ENCODE measurements at places on chromosomes 6 and 20. TPM values are rescaled to one million over a fixed set of nuclear protein-coding genes. Genes with fewer than 3 reads are reported as not detected.
A peak's percentile ranks its signal among the peaks of the same experiment; 100 is the strongest.

DNA sequence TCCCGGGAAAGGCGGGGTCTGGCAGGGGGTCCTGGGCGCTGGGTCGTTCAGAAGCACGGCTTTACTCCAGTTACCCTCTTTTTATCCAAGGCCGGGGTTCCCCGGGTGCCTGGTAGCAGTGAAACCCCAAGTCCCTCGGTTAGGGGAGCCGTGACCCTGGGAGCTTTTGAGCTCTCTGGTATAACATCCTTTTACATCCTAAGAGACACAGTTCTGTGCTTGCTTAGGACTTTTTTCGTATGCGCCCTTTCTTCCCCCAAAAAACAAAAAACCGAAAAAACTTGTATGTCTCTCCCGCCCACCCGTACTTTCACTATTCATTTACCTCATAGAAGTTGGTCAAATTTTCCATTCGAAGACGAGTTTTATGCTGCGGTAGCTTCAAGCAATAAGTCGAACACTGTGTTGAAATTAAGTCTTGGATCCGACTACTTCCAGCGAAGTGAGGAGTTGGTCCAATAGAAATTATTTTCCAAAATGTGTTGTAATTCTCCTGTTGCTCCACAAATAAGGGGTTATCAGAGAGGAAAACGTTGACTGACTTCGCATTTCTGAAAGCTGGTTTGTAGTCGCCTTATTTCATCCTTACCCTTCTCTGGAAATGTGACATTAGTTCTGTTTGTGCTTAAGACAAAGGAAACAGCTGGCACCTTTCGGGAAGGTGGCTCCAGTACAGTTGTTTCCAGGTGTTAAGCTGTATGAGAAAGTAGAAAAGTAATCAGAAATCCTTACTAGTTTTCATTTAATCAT is 816 bp upstream of the MAN1A1 start:
- peak; percentile 15 for DNase-seq

DNA sequence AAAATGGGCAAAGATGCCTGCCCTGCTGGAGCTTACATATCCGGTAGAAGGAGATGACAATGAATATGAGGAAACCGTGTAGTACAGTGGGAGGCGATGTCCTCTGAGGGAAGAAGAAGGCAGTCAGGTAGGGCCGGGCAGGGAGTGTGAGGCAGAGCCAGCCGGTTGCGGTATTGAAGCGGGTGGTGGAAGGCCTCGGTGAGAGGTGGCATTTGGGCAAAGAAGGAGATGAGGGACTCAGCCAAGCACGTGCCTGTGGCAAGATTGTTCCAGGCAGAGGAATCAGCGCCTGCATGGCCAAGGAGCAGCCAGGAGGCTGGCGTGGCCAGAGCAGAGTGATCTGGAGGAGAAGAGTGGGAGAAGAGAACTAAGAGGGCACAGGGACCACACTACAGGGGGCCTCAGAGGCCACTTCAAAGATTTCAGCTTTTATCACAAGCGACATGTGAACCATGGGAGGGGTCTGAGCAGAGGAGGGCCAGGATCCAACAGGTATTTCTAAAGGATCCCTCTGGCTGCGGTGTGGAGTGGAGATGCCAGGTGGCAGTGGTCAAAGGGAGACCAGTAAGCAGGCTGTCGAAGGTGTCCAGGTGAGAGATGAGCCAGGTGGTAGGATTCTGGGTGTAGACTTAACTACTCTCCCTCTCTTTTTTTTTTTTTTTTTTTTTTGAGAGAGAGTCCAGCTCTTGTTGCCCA is 13.8 kb downstream of the MDFI start:
- no peak for DNase-seq

DNA sequence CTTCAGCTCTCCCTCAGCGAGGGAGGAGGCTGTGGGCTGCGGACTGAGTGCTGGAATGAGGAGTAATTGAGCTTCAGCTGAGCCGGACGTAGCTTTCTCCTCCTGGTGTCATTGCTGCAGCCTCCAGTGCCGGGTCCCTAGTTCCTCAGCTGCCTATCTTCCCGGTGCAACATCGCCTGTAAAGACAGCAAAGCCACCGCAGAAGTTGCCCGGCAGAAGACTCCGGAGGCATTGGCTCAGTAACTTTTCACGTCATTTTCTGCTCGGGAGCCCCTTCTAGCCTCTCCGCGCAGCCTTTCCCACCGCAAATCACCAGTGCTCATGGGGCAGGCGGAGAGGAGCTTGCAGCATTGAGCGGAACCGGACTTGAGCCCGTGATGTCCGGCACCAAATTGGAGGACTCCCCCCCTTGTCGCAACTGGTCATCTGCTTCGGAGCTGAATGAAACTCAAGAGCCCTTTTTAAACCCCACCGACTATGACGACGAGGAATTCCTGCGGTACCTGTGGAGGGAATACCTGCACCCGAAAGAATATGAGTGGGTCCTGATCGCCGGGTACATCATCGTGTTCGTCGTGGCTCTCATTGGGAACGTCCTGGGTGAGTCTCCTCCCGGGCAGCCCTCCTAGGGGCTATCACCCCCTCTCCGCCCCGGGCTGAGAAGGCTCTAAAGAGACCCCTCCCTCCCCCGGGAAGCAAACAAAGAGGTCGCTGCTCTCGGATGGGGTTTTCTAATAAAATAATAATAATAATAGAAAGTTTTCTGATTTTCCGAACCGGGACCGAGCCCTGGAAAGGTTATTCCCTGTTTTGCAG is at the start of gene HCRTR2:
Gene HCRTR2 (plus strand): TSS at position 305 of the 816 bp plus-strand sequence. CDS start 73 bp downstream, at position 378.
- peak; percentile 2 for DNase-seq

DNA sequence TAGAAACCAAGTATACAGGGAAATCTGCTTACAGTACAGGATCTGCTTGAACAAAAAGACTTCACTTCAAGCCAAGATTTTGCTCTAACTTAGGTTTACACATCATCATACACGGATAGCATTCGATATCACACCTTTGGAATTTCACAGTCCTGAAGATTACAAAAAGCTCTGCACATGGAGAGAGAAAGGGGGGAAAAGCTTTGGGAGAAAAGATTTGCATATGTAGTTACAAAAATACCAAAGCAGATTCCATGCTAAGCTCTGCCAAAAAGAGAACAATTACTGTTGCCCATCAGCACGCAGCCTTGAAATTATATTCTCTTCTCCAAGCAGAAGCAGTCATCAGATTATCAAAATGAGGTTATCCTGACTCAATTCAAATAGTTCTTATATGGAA is 62.0 kb downstream of the HIVEP2 start:
- no peak for DNase-seq

DNA sequence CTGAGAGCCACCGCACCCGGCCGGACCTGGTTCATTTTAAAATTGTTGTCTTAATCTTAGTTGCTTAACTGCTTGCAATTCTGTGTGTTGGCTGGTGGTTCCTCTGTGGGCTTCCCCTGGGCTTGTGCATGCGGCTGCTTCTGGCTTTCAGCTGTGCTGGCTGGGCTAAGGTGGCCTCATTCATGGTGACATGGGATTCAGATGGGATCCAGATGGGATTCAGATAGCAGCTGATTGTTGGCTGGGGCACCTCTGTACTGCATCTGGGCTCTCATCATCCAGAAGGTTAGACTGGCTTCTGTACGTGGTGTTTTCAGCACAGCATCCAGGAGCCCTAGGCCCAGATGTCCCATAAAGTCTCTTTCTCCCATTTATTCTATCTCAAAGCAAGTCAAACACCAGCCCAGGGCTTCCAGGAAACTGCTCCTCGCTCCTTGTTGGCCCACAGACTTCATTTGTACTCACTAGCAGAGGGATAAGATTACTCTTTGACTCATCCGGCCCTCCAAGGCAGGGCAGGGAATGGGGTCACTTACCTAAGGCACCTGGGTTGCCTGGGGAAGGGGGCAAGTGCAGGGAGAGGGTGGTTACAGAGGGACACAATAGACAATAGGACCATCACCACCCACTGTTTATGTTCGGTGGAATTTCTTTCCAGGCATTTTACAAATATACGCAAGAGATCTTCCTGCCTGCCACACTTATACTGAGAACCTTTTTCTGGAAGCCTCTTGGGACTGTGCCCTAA is 10.2 kb upstream of the PEDS1 start:
- DNase-seq, result no peak

- DNase-seq, result no peak
Observed at GRCh38 chr20:40880063-40880728, 148.4 kb upstream of the TOP1 start.

DNA sequence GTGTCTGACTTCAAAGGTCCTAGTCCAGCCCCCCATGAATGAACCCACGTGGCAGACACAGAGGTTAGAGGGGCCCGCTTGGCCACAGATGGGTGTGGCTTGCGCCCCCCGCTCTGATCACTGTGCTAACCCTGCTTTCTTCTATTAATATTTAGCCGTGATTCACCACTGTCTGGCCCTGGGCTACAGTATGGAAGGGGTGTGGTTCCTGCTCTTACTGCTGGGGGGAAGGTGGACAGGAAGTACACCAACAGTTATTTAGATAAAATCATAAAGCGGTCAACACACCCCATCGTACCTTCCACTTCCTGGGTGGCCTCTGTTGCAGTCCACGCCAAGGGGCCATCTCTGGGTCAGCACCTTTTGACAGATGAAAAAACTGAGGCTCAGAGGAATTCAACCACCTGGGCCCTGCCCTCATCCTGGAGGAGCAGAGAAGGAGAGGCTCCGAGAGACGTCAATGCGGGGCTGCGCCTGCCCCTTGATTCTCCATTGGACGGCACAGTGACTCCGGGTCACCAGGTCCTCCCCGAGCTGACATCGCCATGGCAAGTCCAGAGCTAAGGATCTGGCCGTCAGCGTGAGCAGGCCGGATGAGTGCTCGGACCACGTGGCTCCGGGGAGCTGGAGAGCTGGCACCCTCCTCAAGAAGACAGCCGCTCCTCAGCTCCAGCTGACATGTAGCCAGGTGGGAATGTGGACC is 206.3 kb downstream of the PREX1 start:
- no peak for DNase-seq

GRCh38 chr6:139632840-139633239 is 258.4 kb upstream of the CITED2 start:
- DNase-seq, result no peak

GRCh38 chr6:114063956-114064355 is 93.0 kb upstream of the HDAC2 start:
- no peak for DNase-seq

GRCh38 chr20:50320901-50321796 is 130.5 kb downstream of the CEBPB start:
- DNase-seq, result peak; percentile 69

GFOD1 gene
- 1.6 TPM for polyA plus RNA-seq

MAPK13 gene
- polyA plus RNA-seq, result 2.3 TPM

- peak; percentile 23 for DNase-seq
Observed at GRCh38 chr6:34865107-34865506, 22.7 kb downstream of the TAF11 start.
